Muscle of arm (tissue), 14 donors: ENCODE measurements at places on chromosomes 16 and 17.
A peak's percentile ranks its signal among the peaks of the same experiment; 100 is the strongest.

- DNase-seq = no peak
These were observed 45.1 kb upstream of the DNAH9 start for GRCh38 chr17:11553135-11553534.

DNA sequence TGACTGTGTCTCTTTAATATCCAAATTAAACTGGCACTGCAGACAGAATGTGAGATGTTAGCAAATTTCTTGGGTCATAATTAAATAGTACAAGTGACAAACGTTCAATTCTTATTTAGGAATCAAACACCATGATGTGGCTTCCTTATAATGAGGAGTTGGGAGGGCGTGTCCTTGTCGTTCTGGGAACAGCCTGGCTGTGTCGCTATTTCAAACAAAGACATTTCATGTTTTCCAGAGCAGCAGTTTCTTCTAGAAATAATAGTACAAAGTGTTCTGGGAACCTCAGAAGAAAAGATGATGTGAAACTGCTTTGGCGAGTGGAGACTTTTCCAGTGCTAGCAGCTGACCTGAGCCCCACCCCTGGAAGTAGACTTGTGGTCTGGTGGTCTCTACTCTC lies 301.7 kb upstream of the N4BP1 start:
- DNase-seq = no peak

GRCh38 chr16:72159386-72159785 lies 12.6 kb downstream of the PMFBP1 start:
- no peak for DNase-seq

DNA sequence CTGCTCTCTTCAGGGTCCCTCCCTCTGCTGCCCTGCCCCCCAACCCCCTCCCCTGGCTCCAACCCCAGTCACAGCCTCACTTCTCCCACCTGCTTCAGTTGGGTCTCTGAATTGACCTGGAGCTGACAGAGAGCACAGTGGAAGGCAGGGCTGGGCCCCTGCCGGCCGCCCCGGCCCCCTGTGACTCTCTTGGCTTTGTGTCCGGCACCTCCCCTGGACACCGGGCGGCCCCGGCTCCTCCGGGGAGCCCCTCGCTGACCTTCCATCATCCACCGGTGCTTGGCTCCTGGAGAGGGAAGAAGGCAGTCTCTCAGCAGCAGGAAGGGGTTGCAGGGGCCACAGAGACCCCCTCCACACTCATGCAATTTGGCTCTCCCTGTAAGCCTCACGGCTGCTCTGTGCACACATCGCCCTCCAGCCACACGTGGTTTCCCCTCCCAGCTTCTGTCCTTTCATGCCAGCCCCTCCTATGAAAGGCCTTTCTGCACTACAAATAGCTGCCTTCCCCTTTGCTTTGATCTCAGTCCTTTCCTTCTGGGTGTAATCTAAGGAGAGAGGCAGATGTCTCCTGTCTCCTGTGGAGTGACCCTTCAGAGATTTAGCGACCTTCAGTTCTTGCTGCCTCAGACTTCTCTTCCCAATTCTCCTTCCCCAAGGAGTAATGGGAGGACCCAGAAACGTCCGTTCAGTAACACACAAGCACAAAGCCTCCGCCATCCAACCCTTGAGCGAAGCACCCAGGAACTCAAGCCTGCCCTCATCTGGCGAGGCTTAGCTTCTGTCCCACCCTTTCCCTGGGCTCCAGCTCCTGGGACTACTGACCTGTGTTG lies 8.3 kb downstream of the NKIRAS2 start:
- no peak for DNase-seq

DNA sequence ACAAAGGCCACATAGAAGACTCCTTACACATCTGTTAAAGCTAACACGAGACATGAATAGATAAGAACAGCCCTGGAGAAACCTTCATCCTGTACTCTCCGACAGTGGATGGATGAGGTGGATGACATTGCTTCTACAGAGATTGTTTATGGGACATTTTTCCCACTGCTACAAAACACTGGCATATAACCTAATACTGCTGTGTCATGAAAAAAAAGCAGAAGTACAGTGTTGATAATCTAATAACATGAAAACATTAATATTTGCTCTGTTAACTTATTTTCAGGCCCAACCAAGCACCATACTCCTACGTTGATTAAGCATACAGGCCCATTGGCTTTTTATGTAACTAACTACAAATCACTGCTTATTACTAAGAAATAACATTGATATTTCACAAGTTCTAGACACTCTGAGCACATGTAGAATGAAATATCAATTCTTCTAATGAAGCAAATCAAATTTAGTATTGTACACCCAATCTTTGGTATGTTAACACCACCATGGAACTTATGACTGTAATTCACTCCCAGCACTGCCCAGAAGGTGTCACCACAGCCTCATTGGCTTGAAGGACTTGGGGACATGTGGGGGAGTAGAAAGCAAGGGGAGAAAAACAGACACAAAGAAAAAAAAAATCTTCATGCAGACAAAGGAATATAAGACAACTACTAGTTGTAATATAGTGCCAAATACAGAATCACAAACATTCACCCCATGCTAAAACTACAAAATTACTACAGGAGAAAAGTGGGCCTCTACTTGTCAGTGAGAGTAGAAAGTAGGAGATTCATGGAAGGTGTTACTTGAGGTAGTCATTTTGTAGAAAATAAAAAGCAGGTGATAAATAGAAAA lies 330.0 kb upstream of the PMFBP1 start:
- peak; percentile 70 for DNase-seq

DNA sequence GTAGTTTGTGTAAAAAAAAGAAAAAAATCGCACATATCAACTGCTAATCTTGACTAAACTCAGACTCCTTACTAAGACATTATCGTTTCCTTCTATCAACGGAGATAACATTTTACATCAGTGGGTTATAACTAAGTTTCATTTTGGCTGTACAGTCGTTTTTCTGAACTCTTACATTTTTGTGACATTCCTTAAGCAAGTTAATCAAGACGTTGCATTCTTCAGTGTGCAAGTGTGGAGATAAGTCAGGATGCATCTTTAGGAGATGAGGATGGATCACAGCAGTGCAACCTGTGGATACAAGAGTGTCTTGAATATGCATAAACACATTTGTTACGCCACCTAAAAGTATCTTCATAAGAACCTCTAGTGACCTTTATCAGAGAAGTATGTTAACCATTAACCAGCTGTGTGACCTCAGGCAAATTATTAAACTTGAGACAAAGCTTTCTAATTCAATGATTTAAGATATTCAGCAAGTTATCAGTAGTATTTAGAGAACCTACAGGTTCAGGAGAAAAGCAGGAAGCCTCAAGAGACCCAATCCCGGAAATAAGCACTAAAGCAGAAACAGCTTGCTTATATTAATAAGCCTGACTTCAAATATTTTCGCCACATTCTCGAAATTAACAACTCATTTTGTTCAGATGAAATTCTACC lies 9.4 kb downstream of the CMC2 start:
- no peak for DNase-seq

GRCh38 chr17:78759203-78759968 lies 22.7 kb downstream of the CYTH1 start:
- DNase-seq = peak; percentile 70

DNA sequence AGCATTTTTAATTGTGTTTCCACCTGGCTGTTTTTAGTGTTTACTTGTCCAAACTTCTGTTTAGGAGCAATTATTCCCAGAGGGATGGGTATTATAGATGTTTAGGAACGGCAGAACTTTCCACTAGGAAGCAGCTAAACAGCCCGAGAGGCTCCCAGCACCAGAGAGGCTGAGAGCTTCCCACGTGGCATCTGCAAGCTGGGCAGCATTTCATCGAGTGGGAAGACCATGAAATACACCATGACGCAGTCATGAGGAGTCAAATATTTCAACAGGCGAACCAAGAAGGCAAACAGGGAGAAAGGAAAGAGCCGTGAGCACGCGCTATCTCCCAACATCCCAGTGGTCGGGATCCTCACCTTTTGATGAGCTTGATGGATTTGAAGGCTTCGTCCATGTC lies 24.1 kb downstream of the TMEM204 start:
- no peak for DNase-seq

DNA sequence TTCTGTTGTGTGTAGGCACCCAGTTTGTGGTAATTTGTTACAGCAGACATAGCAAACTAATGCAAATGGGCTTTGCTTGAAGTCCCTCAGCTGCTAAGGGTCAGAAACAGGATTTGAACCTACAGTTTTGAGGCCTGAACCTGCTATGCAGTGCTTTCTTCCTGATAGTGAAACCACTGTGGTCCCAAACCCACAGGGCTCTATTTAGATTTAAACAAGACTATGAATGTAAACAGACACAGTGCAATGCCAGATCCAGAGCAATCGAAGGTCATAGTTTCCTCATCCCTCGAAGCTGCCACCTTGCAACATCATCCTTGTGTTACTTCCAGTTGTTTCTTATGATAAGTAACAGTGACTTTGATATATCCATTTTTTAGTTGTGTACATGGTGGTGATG lies 630.2 kb downstream of the WWOX start:
- no peak for DNase-seq

DNA sequence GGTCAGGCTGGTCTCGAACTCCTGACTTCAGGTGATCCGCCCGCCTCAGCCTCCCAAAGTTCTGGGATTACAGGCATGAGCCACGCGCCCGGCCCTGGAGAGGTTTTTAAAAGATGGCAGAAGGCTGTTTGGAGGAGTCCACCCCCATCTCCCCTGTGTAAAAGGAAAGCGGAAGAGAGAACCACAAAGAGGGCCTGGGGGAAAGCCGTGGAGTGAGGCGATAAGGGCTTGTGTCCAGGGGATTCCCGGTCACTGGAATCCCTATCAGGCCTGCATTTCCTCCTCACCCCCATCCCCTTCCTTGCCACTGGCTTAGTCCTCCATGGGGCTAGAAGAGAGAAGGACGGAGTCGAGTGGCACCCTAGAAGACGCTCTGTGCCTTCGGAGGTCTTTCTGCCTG lies at the start of gene GP1BA:
Gene GP1BA (plus strand): TSS at position 315 of the 400 bp plus-strand sequence. CDS start 328 bp downstream, outside the sequence.
- DNase-seq = no peak

DNA sequence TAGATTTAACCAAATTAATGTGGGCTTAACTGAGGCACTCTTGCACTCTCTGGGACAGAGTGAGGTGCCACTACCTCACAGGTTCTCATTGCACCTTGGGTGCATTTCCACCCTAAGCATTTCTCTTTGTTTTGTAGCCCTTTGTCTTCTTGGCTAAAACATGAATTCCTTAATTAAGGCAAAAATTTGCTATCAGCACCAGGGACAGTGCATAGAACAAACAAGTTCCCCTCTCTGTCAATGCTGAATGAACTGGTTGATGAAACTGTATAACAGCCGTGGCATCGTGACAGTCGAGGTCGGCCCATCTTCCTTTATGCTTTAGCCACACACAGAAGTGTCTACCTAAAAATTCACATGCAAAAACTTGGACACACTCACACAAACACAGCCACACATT lies 74.8 kb downstream of the HS3ST2 start:
- no peak for DNase-seq

DNA sequence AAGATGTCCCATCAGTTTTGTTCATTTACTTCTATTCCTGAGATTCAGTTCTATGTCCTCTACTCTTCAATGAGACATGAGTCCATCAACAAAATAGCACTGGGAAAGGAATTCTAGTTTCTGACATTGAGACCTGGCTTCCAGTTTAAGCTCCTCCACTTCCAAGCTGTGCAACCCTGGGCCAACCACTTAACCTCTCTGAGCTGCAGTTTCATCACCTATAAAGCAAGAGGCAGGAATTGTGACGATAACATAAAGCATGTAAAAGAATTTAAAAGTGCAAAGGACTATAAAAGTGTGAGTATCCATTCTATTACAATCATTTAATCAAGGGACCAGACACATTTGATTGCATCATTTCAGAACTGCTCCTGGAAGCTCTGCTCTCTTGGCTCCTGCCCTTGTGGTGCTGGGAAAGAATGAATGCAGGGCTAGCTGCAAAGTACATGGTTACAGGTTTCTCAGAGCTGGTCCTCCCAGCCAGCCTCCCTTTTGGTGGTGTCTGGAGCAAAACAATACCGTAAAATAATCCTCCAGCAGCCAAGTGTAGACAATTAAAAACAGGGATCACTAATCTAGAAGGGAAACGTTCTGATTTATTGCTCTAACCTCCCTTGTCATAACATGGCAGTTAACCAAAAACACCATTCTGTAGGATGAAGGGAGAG lies 113.9 kb downstream of the VPS53 start:
- DNase-seq = no peak

GRCh38 chr17:27554152-27554551 lies 76.8 kb upstream of the LGALS9 start:
- no peak for DNase-seq

DNA sequence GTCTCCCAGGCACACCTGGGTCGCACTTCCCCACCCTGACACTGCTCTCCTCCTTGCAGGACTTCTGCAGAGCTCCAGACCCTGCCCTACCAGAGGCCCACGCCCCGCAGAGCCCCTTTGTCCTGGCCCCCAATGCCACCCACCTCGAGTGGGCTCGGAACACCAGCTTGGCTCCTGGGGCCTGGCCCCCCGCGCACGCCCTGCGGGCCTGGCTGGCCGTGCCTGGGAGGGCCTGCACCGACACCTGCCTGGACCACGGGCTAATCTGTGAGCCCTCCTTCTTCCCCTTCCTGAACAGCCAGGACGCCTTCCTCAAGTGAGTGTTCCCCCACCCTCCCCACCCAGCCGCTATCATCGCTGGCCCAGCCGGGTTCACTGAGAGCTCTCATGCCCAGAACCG lies 79.6 kb downstream of the MGAT5B start:
- no peak for DNase-seq

DNA sequence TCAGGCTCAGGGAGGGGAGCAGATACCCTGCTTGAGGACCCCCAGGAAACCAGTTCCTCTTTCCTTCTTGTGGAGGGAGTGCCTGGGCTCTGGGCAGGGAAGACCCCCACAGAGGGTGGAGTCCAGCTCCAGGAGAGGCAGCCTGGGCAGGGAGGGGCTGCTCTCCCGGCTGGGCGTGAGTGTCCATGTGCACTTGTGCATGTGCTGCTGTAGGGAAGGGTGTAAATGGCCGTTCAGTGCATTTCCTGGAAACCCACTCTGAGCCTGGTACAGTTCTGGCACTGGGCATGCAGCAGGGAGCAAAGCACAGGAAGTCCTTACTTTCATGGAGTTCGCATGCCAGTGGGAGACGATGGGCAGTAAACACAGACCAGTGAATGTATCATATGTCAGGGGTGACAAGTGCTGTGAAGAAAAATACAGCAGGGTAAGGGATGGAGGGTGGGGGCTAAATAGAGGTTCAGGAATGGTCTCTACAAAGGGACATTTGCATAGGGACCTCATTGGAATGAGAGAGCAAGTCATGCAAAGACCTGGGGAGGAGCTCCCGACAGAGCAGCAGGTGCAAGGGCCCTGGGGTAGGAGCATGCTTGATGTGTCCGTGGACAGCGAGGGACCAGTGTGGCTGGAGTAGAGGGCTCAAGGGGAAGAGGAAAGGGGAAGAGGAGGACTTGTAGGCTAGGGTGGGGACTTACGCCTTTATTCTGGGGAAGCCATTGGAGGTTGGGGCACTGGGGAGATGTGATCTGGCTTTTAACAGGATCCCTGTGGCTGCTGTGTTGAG lies 5.5 kb downstream of the STARD3 start:
- no peak for DNase-seq

- no peak for DNase-seq
These were observed 46.3 kb downstream of the SNX11 start for GRCh38 chr17:48153691-48154358.

GRCh38 chr17:69418535-69418934 lies 4.0 kb downstream of the MAP2K6 start:
- DNase-seq = no peak

GRCh38 chr17:51701501-51701900 lies 441.2 kb downstream of the UTP18 start:
- no peak for DNase-seq
